ENCODE measurements at places on chromosomes 11 and 22.
A peak's percentile ranks its signal among the peaks of the same experiment; 100 is the strongest.

GRCh38 chr11:88655196-88655595 is 317.7 kb upstream of the CTSC start:
- no peaks in the 10 kb centered on the region for H3K36me3 ChIP-seq
- no peak overlapping the region for H3K4me3 ChIP-seq
- H3K27me3 ChIP-seq = no peaks in the 10 kb centered on the region
- DNase-seq = no peak
- no peak overlapping the region for H3K27ac ChIP-seq

DNA sequence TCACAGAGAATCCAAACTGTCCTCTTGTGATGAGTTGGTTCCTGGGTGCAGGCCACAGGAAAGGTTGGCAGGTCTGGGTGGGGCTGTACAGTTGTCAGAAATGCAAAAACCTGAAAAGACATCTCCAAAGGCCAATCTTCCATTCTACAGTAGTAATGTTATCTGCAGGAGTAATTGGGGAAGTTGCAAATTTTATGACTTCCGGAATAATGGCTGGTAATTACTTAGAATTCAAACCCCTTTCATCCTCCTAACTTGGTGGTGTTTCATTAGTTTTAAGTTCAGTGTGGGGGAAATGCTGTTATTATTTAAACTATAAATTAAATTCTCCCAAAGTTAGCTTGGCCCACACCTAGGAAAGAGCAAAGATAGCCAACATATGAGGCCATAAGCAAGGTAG is 64.7 kb upstream of the FAT3 start:
- no peaks in the 10 kb centered on the region for H3K4me1 ChIP-seq
- H3K36me3 ChIP-seq = no peaks in the 10 kb centered on the region
- no peak for DNase-seq
- no peak overlapping the region for H3K27ac ChIP-seq
- no peak overlapping the region for H3K4me3 ChIP-seq

DNA sequence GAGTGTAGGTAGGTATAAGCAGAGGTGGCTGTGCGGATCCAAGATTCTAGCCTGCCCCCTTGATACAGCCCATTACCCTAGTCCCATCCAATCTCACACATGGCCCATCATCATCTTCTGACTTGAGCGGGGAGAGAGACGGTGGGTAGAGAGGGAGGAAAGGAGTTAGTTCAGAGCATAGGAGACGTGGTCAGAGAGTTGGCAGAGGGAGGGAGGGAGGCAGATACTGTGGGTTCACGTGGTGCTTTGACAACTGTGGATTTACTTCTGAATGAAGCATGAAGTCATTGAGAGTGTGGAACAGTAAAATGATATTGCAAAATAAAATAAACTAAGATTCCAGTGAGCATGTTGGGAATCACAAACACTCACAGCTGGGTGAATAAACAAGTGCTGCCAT is 31.4 kb upstream of the VPREB1 start:
- peaks cover 17% of the 10 kb centered on the region for H3K27me3 ChIP-seq
- no peak for DNase-seq
- no peaks in the 10 kb centered on the region for H3K36me3 ChIP-seq
- H3K4me3 ChIP-seq = no peak overlapping the region
- no peaks in the 10 kb centered on the region for H3K4me1 ChIP-seq
- H3K27ac ChIP-seq = no peak overlapping the region

GRCh38 chr11:116331381-116331780 is 441.4 kb downstream of the BUD13 start:
- H3K27me3 ChIP-seq = no peaks in the 10 kb centered on the region
- no peak overlapping the region for H3K27ac ChIP-seq
- no peak overlapping the region for H3K4me3 ChIP-seq
- H3K36me3 ChIP-seq = no peaks in the 10 kb centered on the region
- DNase-seq = no peak

DNA sequence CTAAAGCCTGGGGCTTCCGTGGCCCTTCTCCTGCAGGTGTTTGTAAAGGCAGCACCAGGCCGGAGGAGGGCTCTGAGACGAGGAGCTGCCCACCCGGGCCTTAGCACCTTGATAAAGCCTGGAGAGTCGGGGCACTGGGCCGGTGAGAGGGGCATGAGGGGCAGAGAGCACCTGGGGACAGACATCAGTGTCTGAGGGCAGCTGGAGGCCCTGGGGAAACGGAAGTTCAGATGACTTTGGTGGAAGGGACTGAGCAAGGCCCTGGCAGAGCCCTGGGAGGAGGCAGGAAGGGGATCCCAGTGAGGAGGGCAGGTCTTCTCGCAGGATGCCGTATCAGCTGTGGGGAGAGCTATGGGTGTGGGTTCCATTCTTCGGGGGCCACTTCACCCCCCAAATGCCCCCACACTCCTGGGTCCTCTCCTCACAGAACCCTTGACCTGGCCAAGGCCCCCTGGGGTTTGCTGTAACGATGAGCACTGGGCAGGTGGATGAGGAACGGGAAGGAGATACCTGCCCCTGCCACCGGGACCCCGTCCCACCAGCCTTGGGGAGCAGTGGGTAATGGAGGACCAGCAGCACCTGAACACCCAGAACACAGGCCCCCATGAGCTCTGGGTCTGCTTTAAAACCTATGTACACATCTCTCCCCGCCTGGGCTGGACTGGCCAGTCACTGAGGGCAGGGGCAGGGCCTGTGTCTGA is 7.4 kb downstream of the C1QTNF6 start:
- no peaks in the 10 kb centered on the region for H3K36me3 ChIP-seq
- H3K4me3 ChIP-seq = no peak overlapping the region
- peaks cover 14% of the 10 kb centered on the region for H3K4me1 ChIP-seq

GRCh38 chr11:59475176-59475575 is 2.1 kb downstream of the OR4D10 start:
- DNase-seq = no peak
- no peak overlapping the region for H3K4me3 ChIP-seq
- no peaks in the 10 kb centered on the region for H3K36me3 ChIP-seq
- H3K4me1 ChIP-seq = no peaks in the 10 kb centered on the region

GRCh38 chr11:58654908-58655296 is 32.4 kb downstream of the CNTF start:
- no peaks in the 10 kb centered on the region for H3K36me3 ChIP-seq
- H3K4me1 ChIP-seq = no peaks in the 10 kb centered on the region
- no peaks in the 10 kb centered on the region for H3K27me3 ChIP-seq
- no peak overlapping the region for H3K27ac ChIP-seq
- no peak overlapping the region for H3K4me3 ChIP-seq
- DNase-seq = no peak

DNA sequence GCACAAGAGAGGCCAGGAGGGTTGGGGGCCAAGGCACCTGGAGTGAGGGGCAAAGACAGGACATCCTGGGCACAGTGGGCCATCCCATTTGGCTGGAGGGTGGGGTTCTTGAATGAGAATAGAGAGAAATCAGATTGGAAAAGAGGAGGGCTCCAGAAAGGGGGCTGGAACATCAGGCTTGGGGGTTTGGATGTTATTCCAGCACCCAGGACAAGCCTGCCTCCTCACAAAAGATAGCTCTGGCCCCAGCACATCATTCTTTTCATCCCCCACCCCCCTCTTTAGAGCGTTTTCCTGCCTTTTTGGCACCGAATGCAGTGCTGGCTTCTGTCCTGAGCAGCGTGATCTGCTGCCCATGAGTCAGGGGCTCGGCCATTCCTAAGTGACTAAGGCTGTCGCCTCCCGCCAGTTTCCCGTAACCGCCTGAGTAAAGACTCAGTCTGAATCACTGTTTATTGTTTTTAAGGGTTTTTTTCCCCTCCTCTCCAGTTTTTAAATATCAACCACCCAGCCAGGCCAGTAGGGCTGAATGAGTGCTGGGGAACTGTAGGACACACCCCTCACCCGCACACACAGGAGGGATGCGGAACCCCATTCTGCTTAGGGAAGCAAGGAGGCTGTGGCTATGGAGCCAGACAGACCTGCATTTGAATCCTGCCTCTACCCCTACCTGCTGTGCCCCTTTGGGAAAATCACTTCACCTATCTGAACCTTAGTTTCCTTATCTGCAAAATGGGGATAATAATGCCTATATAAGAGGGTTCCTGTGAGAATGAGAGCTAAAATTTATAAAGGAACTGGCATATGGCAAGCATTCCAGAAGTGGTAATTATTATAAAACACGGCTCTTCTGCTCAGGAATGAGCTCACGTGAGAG is 32.4 kb upstream of the NAV2 start:
- H3K4me3 ChIP-seq = no peak overlapping the region
- H3K27ac ChIP-seq = peak overlapping the region; percentile 90
- no peaks in the 10 kb centered on the region for H3K36me3 ChIP-seq
- peak; percentile 98 for DNase-seq
- H3K4me1 ChIP-seq = peaks cover 67% of the 10 kb centered on the region

GRCh38 chr11:16818284-16818683 is 79.8 kb downstream of the C11orf58 start:
- no peaks in the 10 kb centered on the region for H3K27me3 ChIP-seq
- peaks cover 5% of the 10 kb centered on the region for H3K4me1 ChIP-seq
- H3K4me3 ChIP-seq = no peak overlapping the region
- no peak overlapping the region for H3K27ac ChIP-seq

GRCh38 chr11:65886826-65887722 is 1.2 kb downstream of the FIBP start:
- peak overlapping the region; percentile 93 for H3K27ac ChIP-seq
- H3K4me3 ChIP-seq = peak overlapping the region; percentile 61
- no peaks in the 10 kb centered on the region for H3K27me3 ChIP-seq

DNA sequence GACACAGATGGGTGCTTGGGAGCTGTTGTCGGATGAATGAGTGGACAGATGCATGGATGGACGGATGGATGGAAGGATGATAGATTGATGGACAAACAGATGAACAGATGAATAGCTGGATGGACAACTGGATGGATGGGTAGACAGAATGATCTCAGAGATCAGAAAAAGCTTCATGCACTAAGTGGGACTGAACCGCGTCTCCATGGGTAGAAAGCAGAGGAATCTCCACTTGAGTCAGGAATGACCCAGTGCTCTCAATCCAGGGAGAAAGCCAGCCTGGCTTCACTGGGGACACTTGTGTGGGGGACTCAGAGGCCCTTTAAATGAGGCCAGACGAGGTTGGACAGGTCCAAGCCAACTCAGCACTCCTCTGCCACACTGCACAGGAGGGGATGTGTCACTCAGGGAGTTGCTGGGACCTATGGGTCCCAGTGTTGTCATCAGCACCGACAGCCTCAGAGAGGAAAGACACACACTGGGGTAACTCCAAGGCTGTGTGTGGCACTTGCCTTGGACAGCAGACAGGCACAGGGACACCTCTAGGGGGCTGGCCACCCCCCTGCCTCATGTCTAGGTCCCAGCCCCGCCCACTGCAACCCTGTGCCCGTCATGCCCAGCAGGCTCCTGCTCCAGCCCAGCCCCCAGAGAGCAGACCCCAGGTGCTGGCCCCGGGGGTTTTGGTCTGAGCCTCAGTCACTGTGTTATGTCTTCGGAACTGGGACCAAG is 5.6 kb downstream of the IGLL5 start:
- H3K4me1 ChIP-seq = no peaks in the 10 kb centered on the region
- no peak overlapping the region for H3K4me3 ChIP-seq
- no peak overlapping the region for H3K27ac ChIP-seq

DNA sequence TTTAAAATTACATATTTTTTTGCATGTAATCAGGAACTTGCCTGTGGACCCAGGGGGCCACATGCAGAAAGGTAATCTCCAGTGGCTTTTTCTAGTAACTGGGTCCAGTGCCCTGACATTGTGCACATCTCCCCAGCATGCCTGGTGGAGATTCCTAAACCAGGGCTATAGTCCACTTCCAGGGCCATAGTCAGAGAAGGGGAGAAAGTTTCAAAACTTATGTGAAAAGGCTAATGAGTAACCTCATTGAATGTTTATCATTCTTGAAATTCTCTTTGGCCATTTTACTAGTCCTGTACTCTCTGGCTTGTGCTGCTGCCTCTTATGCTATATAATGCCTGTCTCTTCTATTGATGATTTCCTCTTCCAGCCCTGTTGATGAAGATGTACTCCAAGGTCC is 47.8 kb downstream of the BARX2 start:
- H3K4me1 ChIP-seq = no peaks in the 10 kb centered on the region
- no peaks in the 10 kb centered on the region for H3K27me3 ChIP-seq
- no peaks in the 10 kb centered on the region for H3K36me3 ChIP-seq
- no peak overlapping the region for H3K27ac ChIP-seq
- DNase-seq = no peak
- no peak overlapping the region for H3K4me3 ChIP-seq

- no peaks in the 10 kb centered on the region for H3K27me3 ChIP-seq
- no peak overlapping the region for H3K27ac ChIP-seq
- no peaks in the 10 kb centered on the region for H3K4me1 ChIP-seq
- DNase-seq = no peak
- no peak overlapping the region for H3K4me3 ChIP-seq
- H3K36me3 ChIP-seq = no peaks in the 10 kb centered on the region
Measured at GRCh38 chr11:116541460-116541859, 231.3 kb downstream of the BUD13 start.

GRCh38 chr11:66580803-66581202 is 12.1 kb downstream of the CCDC87 start:
- no peaks in the 10 kb centered on the region for H3K27me3 ChIP-seq
- no peak overlapping the region for H3K4me3 ChIP-seq
- DNase-seq = no peak
- no peaks in the 10 kb centered on the region for H3K4me1 ChIP-seq
- H3K36me3 ChIP-seq = no peaks in the 10 kb centered on the region

GRCh38 chr11:101436511-101437142 is 147.2 kb downstream of the TRPC6 start:
- H3K4me3 ChIP-seq = no peak overlapping the region
- H3K27ac ChIP-seq = no peak overlapping the region
- no peaks in the 10 kb centered on the region for H3K4me1 ChIP-seq
- no peak for DNase-seq
- H3K27me3 ChIP-seq = no peaks in the 10 kb centered on the region

GRCh38 chr11:31915867-31916266 is 104.7 kb upstream of the PAX6 start:
- no peak for DNase-seq
- no peak overlapping the region for H3K27ac ChIP-seq
- H3K36me3 ChIP-seq = no peaks in the 10 kb centered on the region
- H3K4me1 ChIP-seq = no peaks in the 10 kb centered on the region
- no peak overlapping the region for H3K4me3 ChIP-seq
- no peaks in the 10 kb centered on the region for H3K27me3 ChIP-seq

DNA sequence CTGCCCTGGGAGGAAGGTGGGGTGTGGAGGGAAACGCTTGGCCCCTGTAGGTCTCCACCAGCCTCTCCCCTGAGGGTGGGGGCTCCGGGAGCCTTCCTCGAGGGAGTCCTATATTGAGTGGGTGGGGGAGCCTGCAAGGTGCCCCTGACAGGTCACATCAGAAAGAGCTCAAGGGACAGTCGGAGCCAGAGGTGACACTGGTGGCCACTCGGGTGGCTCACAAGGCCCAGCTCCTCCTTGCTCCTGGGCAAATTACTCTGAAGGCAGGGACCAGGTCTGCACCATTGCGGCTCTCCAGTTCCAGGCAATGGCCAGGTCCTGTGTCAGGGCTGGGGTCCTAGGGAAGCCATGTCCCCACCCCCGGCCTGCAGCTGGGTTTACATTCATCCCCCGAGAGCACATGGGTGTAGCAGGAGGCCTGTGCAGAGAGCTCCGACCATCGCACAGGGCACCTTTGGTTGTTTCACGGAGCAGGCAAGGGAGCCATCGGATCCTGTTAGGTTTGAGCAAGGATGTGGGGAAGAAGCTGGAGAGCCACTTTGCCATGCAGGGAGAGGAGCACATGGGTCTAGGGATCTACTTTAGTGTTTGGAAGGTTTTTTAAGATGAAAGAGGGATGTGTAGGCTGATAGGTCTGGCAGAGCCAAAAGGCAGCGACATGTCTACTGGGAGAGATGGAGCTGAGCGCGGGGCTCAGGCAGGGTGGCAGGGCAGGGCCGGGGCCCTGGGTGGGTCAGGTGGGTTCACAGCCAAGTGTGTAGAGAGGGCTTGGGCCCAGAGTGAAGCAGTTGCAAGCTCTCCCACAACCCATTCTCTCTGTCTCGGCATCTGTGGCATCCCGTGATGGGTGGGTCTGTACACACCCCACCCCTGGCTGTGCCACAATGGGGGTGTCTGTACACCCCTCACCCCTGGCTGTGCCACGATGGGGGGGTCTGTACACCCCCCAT is 14.8 kb downstream of the CCND1 start:
- H3K36me3 ChIP-seq = peaks cover 32% of the 10 kb centered on the region
- H3K4me1 ChIP-seq = peaks cover 2% of the 10 kb centered on the region

Measured in tibial artery (tissue), 4 donors.